ENCODE measurements at places on chromosomes 7 and 10.

GRCh38 chr10:19048891-19049290 is 290 bp downstream of the MALRD1 start:
- H3K27me3 ChIP-seq, result no peaks in the 10 kb centered on the region
- H3K36me3 ChIP-seq, result no peaks in the 10 kb centered on the region
- H3K4me1 ChIP-seq, result peaks cover 12% of the 10 kb centered on the region
- DNase-seq, result no peak
- H3K4me3 ChIP-seq, result no peak overlapping the region

- H3K36me3 ChIP-seq, result no peaks in the 10 kb centered on the region
- no peak overlapping the region for H3K4me3 ChIP-seq
- peaks cover 23% of the 10 kb centered on the region for H3K4me1 ChIP-seq
- H3K27me3 ChIP-seq, result no peaks in the 10 kb centered on the region
These were observed 1.6 kb downstream of the ZRANB1 start for GRCh38 chr10:124943301-124944092.

DNA sequence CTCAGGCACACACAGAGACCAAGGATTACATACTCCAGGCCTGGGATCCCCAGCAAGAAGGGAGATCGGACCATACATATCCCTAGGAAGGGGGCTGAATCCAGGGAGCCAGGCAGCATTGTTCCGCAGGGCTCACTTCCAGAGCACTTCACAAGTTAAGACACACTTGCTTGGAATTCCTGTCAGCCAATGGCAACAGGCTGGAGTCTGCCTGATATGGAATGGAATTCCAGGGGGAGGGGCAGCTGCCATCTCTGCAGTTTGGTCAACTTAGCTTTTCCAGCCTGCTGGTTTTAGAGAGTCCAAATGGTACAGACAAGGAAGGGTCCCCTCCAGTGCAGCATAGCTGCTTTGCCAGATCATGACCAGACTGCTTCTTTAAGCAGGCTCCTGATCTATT is 290.0 kb upstream of the GLI3 start:
- H3K4me3 ChIP-seq, result no peak overlapping the region
- H3K27ac ChIP-seq, result no peak overlapping the region
- no peak for DNase-seq
- H3K27me3 ChIP-seq, result no peaks in the 10 kb centered on the region

DNA sequence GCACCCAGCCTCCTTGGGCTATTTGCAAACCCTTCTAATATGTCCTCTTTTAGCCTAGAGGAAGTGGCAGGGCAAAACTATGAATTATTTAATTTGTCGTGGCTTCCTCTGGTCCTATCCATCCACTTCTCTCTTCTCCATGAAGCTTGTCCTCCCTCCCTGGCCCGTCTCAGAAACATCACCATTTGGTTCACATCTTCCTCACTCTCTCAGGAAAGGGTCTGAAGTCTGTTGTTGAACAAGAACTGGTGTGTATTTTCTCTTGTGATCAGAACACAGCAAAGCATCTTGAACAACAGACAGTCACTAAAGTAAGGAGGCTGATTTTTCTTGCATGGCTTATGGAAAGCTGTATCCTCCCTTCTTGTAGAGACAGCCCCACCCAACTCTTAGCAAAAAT is 550.1 kb upstream of the NRP1 start:
- no peak for DNase-seq
- H3K4me3 ChIP-seq, result no peak overlapping the region
- H3K36me3 ChIP-seq, result no peaks in the 10 kb centered on the region
- H3K27me3 ChIP-seq, result no peaks in the 10 kb centered on the region
- no peak overlapping the region for H3K27ac ChIP-seq
- no peaks in the 10 kb centered on the region for H3K4me1 ChIP-seq

GRCh38 chr10:76086761-76087639 is 655.6 kb downstream of the LRMDA start:
- H3K36me3 ChIP-seq, result no peaks in the 10 kb centered on the region
- DNase-seq, result peak; percentile 76
- H3K4me1 ChIP-seq, result no peaks in the 10 kb centered on the region

- peak within 1 kb of the TSS; percentile 61 for H3K4me3 ChIP-seq
- H3K27ac ChIP-seq, result peak within 1 kb of the TSS; percentile 84
- peaks cover 26% of the 10 kb centered on the region for H3K27me3 ChIP-seq
- H3K4me1 ChIP-seq, result peaks cover 49% of the 10 kb centered on the region
- peak; percentile 72 for DNase-seq
- no peaks in the 10 kb centered on the region for H3K36me3 ChIP-seq
These were observed at the start of gene CDHR1 for GRCh38 chr10:84194424-84195043. CDHR1 (plus strand) TSS chr10:84194537; CDS start chr10:84194761, 224 bp downstream.

GRCh38 chr7:137664846-137665245 is 181.9 kb downstream of the DGKI start:
- no peak for DNase-seq
- H3K4me3 ChIP-seq, result no peak overlapping the region
- H3K4me1 ChIP-seq, result no peaks in the 10 kb centered on the region
- H3K27me3 ChIP-seq, result no peaks in the 10 kb centered on the region
- no peaks in the 10 kb centered on the region for H3K36me3 ChIP-seq
- H3K27ac ChIP-seq, result no peak overlapping the region

All from transverse colon (tissue), 4 donors.